CD4-positive, alpha-beta T cell treated with Interleukin-17A for 1 hour (primary cell): ENCODE measurements at places on chromosomes 3 and 15.
A peak's percentile ranks its signal among the peaks of the same experiment; 100 is the strongest.

- DNase-seq: no peak
These were observed 315.0 kb upstream of the STAC start for GRCh38 chr3:36065321-36065720.

DNA sequence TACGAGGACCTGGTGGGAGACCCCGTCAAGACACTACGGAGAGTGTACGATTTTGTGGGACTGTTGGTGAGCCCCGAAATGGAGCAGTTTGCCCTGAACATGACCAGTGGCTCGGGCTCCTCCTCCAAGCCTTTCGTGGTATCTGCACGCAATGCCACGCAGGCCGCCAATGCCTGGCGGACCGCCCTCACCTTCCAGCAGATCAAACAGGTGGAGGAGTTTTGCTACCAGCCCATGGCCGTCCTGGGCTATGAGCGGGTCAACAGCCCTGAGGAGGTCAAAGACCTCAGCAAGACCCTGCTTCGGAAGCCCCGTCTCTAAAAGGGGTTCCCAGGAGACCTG is 2.5 kb downstream of the CHST2 start:
- no peak for DNase-seq

GRCh38 chr3:13877911-13878280 is 2.0 kb downstream of the WNT7A start:
- no peak for DNase-seq

GRCh38 chr3:179236669-179237301 is 14.1 kb downstream of the KCNMB3 start:
- no peak for DNase-seq

DNA sequence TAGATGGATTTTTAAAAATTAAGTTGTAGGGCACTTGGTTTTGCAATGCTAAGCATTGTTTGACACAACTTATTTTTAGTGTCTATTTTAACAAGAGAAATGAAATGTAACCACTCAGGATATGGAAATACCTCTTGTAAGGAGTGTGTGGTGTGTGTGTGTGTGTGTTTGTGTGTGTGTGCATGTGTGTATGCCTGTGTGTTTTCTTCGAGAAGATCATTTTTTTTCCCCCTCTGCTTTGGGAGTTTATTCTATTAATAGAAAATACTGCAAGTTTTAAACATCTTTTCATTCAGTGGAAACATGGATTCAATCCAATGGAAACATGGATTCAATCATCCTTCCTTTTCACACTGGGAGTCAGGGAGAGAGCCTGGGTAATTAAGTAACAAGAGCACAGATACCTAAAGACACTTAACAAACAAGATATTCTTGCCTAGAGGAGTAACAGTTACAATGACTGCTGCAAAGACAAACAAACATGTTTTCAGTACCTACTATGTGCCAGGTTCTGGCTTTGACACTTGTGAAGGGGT is 567.2 kb upstream of the TBL1XR1 start:
- DNase-seq: no peak

DNA sequence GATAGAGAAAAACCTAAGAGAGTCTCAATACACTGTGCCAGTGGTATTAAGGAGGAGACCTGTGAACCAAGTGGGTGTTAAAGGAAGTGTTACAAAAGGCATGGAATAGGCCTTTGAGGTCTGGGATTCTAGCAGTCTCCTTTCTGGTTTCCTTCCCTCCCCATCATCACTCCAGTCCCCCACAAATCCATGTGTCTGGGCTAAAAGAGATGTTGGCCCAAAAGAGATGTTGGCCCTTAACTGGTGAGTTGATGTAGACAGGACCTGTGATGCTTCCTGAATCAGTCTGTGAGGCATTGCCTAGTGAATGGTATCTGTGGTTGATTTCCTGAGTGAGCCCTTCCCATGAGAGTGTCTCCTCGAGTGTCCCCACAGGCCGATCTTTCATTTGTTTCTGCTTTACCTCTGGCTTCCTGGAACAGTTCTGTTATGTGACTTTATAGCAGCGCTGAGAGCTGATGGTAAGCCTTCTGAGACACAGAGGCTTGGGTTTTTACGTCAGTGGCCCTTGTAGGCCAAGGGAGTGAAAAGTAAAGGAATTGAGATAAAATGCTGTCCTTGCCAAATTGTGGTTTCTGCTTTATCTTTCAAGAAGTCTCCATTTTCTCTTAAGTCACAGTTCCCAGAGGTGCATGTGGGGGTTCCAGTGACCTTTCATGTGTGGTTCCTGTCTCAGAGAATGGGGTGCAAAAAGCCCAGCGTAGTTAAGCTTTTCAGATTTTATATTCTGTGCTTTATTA is 87.8 kb downstream of the KLHL25 start:
- peak; percentile 83 for DNase-seq

- DNase-seq: no peak
These were observed 47.3 kb upstream of the IL12A start for GRCh38 chr3:159941038-159942000.

GRCh38 chr3:143037867-143038266 is 36.5 kb downstream of the U2SURP start:
- no peak for DNase-seq

- no peak for DNase-seq
These were observed 47.7 kb upstream of the HES1 start for GRCh38 chr3:194087995-194088855.

DNA sequence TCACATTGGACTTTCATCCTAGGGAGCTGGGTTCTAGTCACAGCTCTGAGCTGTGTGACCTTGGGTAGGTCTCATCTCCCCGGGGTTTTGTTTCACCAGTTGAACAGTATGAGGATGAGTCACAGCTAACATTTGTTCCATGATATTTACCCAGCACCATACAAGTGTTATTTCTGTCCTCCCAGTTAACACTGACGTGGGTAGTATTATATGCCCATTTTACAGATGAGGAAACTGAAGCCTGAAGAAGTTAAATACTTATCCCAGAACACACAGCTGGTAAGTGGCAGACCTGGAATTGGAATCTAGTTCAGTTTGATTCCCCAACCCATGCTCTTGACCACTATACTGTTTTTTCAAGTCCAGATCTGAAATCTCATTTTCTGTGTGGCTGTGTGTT is 908 bp upstream of the RARB start:
- DNase-seq: no peak

DNA sequence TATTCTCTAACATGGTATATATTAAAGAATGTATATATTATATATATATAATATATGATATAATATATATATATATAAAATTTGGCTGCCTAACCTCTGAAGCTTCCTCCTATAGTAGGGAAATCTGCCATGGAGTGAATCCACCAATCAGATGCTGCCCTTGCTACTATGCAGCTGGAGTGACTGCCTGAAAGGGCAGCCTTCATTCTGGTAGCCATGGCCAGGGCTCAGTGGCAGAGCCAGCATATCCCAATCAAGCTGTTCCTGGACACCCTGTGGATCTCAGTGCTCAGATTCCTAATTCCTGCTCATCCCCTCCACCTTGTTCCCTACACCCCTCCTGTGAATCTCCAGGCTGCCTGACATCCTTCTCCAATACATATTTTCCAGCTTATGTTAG is 2.2 kb upstream of the SH3GL3 start:
- no peak for DNase-seq

DNA sequence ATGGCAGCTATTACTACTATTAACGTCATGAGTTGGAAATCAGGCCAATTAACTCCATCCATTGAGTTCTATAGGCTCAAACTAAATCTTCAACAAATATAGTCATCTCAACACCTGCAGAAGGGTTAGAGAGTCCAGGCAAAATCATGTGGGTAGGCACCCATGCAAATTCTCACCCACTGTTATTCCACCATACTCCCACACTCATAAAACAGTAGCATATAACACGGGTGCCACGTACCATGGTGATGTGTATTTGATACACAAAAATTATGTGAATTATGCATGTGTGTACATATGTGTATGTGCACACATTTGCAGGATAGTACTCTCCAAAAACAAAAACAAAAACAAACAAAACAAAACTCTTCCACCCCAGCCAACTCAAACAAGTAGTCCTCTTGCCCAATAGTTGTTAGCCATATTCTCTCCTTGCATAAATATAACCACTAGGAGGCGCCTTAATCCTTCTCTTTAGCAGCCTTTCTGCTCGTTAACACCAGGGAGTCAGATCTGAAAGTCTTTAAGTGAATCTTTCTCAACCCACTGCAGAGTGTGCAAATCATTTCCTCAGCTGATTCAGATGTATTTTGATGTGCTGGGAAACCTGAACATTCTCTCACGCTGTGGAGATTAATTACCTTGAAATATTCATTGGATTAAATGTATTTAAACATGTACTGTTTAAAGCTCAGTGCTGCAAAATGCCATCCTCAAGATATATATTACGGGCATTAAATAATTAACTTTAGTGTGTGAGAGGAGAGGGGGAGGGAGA is 38.0 kb upstream of the COPB2 start:
- peak; percentile 56 for DNase-seq

DNA sequence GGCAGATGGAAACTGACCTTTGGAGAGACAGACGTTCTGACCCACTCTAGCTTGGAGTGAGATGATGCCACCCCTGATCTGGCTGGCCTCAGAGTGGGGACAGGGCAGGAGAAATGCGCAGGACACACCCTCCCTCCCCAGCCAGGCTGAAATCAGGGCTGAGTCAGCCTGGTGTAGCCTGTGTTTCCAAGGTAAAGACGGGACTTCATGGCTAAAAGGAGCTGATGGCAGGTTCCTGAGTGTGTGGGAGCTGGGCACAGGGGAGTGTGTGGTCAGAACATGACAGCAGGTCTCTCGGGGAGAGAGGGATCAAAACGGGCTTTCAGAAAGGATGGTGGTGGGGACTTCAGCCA is 14.6 kb upstream of the POLG start:
- DNase-seq: no peak

GRCh38 chr15:77226652-77227051 is 155.7 kb upstream of the TSPAN3 start:
- DNase-seq: no peak

- peak; percentile 29 for DNase-seq
These were observed 1.0 kb downstream of the SPTBN5 start for GRCh38 chr15:41892621-41893421.

DNA sequence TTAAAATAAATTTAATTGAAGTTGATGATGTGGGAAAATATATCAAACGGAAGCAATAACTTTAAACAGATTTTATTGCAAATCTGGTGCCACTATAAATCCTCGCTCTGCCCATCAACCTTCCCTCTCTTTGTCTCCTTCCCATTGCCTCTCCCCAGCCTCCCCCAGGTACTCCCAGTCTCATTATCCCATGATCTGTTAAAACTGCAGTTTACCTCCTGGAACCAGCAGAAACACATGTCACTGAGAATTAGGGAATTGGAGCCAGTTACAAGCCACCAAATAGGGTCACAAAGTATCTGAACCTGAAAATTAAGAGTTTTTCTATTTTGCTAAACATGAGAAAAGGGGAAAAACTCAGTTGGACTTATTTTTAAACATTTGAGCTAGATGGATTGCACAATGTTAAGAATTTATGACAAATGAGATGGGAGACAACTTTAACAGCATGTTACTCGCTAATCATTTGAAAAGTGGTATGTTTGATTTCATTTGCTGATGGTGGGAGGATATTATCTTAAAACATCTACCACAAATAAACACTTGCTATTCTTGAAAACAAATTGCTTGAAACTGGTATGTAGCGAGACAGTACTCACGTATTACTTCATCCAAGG is 2.4 kb downstream of the PLCH1 start:
- DNase-seq: no peak

- DNase-seq: no peak
These were observed 1.5 kb upstream of the SH3GL3 start for GRCh38 chr15:83445643-83446042.

DNA sequence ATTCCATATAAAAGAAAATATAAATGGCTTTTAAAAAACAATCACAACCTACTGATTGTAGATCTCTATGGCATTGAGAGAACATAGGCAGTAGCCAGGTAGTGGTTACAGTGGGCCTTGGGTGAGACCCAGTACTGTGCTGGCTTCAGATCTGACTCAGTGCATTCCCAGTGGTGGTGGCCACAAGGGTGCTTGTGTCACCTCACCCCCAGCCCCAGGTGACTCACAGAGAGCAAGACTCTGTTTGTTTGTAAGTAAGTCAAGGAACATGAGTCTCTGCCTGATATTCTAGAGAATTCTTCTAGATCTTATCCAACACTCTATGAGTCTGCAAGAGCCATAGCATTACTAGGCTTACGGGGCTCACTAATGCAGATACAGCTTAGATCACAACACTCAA is 118.8 kb upstream of the AZI2 start:
- no peak for DNase-seq

DNA sequence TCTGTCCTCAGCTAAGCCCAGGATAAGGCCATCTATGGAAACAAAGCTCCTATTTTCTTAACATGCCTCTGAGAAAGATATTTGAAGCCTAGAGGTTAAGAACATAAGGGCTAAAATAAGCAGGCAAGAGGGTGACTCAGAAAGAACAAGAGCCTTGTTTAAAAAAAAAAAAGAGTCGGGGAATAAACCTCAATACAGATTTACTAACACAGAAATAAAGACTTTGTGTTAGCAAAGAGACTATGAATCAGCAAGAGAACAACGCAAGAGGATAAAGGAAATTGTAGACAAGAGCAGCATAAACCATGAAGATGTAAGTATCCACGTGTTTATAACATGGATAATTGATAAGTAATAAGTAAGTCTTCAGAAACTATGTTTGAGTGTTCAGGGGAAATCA is 36.0 kb downstream of the RAB27A start:
- no peak for DNase-seq

DNA sequence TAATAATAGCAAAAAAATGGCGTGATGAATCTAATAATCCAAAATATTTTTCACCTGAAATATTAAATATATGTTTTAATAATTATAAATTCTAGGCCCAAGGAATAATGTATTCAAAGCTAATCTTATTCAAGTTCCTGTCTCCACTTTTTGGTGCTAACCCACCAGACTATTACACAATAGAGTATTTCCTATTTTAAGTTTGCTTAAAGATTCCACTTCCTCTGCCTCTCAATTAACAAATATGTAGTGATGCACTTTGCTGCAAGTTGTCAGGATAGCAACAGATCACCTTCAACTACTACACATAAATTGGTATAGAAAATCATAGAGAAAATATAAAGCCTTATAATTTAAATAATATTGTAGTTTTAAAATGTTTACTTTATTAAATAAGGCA is 467.5 kb downstream of the C3orf38 start:
- no peak for DNase-seq

DNA sequence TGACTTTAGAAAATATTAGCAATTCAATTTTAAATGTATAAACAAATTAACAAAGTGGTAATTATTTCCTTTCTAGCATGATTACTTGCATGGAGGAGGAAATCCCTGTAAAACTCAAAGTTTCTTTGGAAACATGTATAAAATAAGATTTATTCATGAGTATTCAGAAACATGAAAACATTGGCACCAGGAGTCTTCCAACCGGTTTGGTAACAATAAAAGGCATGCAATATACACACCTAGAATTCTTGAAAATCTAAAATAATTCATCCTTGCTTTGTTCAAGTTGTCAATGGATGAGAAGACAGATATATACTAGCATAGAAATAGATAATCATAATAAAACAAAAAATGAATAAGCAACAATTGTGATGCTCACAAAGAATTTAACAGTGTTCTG is 76.4 kb downstream of the ZPLD1 start:
- DNase-seq: no peak

GRCh38 chr3:94460931-94461330 is 398.1 kb downstream of the NSUN3 start:
- no peak for DNase-seq

- DNase-seq: no peak
These were observed 207.4 kb upstream of the IGF1R start for GRCh38 chr15:98440917-98441316.

GRCh38 chr3:18483226-18483625 is 58.1 kb upstream of the SATB1 start:
- no peak for DNase-seq
